ENCODE measurements at places on chromosomes 6 and 20.

- no peak for DNase-seq
Observed at GRCh38 chr6:10272591-10272990, 142.3 kb downstream of the TFAP2A start.

GRCh38 chr6:129195643-129196042, 312.7 kb downstream of the LAMA2 start:
- no peak for DNase-seq

GRCh38 chr6:82484737-82485626, 121.4 kb downstream of the TPBG start:
- no peak for DNase-seq

DNA sequence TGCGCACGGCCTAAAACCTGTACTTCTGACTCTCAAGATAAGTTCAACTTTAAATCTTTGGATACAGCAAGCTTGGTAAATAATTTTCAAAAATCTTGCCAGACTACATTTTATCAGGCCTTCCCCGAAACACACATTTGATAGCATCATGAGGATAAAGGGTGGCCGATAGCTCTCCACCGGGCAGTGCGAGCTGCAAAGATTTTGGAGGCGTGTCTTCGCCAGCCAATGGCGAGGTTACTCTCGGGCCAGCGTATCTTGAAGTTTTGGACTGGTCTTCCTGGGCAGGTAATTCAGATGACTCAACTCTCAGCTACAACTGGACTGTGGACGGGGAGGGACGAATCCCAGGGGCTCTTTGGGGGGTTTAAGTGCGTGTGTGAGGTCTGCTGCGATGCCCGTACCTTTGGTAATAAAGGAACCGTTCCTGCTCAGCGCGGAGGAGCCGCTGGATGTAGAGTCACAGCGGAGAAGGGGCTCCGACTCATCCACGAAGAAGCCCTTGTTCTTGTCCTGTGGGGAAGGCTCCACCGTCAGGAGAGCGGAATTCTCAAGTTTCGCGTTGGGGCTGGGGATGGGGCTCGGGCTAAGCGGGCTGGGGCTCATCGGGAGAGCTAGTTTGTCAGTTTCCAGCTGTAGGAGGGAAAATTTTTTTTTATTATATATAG, 75.3 kb downstream of the TNFRSF21 start:
- DNase-seq: no peak

- DNase-seq: no peak
Observed at GRCh38 chr6:81487489-81487888, 265.0 kb downstream of the TENT5A start.

DNA sequence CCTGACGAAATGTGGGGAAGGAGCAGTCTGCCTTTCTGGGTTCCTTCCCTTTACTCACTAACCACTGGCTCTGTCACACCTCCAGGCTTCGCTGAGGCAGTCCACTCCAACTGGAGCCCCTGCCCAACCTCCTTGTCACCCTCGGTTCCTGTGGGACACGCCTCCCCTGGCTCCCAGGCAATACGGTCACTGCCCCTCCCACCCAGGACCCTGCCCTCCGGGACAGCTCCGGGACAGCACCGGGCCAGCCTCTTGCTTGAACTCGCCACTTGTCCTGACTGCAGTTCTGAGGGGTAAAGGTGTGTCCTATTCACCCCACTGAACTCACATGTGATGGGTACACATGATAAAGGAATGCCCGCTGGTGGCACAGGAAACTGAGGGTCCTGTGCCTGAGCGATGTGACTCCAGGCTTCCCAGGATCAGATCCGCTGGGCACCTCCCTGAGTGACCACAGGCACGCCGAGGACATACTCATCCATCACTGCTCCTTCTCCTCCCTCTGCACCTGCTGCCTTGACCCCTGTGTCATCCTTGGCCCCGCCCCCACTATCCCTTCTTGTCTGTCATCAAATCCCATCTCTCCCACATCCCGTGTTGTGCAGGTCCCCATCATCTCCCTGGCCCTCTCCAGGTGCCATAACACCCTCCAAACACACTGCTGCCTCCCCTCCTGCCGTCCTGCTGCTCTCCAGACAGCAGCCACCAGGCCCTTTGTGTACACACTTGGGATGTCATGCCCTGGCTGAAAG, 7.9 kb downstream of the SDCBP2 start:
- DNase-seq: no peak

- no peak for DNase-seq
Observed at GRCh38 chr6:167341038-167341583, 16.2 kb downstream of the TTLL2 start.
